ENCODE measurements at places on chromosomes 5 and 9. TPM values are rescaled to one million over a fixed set of nuclear protein-coding genes. Genes with fewer than 3 reads are reported as not detected.
A peak's percentile ranks its signal among the peaks of the same experiment; 100 is the strongest.

DNA sequence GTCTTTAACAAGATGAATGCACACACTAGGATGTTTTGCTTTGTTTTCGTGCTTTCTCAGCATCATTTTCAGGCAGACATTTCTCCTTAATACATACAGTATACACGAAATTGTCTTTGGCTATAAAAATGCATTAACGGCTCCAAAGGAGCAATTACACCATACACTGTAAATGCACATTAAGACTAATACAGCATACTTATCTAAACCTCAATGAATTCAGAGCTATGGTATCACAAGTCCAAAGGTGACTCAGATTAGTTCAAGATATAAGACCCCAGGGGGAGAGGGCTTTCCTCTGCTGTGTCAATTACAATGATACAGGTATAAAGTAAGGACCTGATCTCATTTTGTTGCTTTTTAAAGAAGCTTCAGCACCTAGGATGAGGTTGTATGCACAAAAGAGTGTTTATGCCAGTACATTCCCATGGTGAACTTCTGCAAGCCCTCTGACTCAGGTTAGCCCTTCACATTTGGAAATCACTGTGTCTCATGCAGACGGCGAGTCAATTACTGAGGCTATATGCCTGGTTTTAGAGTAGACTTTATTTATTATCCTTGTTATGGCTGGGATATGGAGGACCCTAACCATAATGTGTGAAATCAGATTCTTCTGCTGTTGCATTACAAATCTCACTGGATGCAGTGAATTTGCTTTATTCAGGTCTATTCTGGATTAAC is 233.3 kb downstream of the ZNF608 start:
- DNase-seq = no peak

- DNase-seq = no peak
These were observed 309.8 kb downstream of the TAF11L14 start for GRCh38 chr5:17944046-17944445.

- no peak for DNase-seq
These were observed 153.5 kb upstream of the IRX2 start for GRCh38 chr5:2904956-2905355.

- DNase-seq = no peak
These were observed 349.9 kb downstream of the EFNA5 start for GRCh38 chr5:107320846-107321245.

DNA sequence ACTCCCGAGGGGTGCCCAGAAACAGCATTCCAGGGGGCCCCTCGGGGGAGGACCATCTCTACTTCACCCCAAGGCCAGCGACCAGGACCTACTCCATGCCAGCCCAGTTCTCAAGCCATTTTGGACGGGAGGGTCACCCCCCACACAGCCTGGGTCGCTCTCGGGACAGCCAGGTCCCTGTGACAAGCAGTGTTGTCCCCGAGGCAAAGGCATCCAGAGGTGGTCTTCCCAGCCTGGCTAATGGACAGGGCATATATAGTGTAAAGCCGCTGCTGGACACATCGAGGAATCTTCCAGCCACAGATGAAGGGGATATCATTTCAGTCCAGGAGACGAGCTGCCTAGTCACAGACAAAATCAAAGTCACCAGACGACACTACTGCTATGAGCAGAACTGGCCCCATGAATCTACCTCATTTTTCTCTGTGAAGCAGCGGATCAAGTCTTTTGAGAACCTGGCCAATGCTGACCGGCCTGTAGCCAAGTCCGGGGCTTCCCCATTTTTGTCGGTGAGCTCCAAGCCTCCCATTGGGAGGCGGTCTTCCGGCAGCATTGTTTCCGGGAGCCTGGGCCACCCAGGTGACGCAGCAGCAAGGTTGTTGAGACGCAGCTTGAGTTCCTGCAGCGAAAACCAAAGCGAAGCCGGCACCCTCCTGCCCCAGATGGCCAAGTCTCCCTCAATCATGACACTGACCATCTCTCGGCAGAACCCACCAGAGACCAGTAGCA is 83.9 kb downstream of the GOLPH3 start:
- no peak for DNase-seq

DNA sequence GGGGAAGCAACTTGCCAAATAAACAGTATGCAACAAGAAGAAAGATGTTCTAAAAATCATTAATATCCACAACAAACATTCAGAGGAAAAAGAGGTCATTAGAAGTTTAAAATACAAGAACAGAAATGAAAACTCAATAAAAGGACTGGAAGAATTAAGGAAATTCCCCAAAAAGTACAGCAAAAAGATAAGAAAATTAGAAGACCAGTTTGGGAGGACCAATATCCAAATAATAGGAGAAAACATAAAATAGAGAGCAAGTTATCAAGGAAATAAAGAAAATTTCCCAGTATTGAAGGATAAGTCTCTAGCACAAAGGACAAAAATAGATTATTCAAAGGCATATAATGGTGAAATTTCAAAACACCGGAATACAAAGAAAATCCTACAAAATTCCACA is 21.9 kb downstream of the DIAPH1 start:
- DNase-seq = no peak

- DNase-seq = no peak
These were observed 65.2 kb downstream of the TMEM167A start for GRCh38 chr5:83011985-83012384.

- DNase-seq = no peak
These were observed 22.0 kb downstream of the CDC42SE2 start for GRCh38 chr5:131285703-131286399.

- DNase-seq = no peak
These were observed 12.1 kb downstream of the CCL28 start for GRCh38 chr5:43400082-43400481.

GRCh38 chr5:150320044-150320613 is 17.4 kb upstream of the ARSI start:
- DNase-seq = peak; percentile 90

DNA sequence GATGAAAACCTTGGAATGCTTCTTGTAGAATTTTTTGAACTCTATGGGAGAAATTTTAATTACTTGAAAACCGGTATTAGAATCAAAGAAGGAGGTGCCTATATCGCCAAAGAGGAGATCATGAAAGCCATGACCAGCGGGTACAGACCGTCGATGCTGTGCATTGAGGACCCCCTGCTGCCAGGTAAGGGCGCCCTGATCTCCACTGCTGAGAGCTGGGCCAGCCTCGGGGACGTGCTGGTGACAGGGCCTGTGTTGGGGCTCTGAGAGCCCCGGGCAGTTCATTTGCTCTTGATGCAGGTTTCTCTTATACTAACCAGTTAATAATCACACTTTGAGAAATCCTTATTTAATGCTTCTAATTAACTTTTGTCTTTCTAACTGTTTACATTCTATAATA is 33.0 kb downstream of the TENT4A start:
- DNase-seq = no peak

DNA sequence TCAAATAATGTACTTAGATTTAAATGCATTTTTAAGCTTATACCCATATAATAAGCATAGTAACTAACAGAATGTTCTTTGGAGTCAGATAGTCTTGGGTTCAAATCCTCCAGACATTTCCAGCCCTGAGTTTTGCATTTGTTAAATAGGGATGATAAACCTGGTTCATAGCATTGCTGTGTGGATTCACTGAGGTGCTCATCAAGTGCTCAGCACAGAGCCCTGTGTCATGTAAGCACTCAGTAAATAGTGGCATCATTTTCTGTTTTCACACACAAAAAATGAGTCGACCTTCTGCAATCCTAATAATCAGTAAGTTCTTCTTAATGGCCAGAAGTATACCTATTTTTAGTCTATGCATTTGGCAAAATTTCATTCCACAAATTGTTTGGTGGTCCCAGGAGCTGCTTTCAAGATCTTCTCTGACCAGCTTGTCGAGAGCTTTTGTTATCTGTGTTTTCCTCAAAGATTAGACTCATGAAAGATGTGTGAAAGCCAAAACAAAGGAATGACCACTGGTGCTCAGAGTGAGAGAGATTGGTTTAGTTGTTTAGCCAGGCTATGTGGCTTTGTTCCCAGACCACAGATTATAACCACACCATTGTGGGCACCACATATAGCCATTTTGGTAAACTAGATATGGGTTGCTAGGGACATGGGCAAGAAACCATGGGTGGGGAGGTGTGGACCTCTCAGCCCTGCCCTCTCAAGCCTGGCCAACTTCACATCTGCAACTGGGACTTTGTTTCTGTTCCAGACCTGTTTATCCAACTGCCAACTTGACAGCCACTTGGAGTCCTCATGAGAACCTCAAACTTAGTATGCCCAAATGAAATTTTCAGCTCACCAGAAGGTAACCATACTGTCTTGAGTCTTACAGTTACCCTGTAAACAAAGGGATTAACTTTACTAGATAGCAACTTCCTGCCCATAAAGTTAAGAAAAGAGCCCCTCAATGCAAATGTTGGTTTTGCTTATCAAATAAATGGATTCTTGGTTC is 45.0 kb downstream of the DOCK8 start:
- DNase-seq = no peak

DNA sequence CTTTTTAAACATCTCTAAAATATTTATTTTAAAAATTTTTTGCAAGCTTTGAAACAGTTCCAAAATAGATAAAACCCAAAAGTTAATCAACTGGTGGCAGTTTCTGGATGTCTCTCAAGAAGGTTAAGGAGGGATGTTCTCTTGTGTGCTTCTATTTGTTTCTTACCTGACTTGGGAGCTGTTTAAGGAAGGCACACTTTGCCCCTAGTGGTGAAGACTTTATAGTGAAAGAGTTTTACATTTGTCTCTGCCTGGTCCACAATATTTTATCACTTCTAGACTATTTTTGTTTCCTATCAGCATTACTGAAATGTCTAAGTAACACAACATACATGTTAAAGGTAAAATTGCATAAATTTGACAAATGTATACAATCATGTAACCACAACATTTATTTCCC is 552.8 kb downstream of the SEMA5A start:
- no peak for DNase-seq

DRD1 gene
- not detected for total RNA-seq

GABRB2 gene
- not detected for total RNA-seq

SLC22A5 gene
- total RNA-seq = 4.0 TPM

ENTPD2 gene
- not detected for total RNA-seq

Measured in RPMI7951 (cell line).